ENCODE measurements at places on chromosomes 1 and 21.

DNA sequence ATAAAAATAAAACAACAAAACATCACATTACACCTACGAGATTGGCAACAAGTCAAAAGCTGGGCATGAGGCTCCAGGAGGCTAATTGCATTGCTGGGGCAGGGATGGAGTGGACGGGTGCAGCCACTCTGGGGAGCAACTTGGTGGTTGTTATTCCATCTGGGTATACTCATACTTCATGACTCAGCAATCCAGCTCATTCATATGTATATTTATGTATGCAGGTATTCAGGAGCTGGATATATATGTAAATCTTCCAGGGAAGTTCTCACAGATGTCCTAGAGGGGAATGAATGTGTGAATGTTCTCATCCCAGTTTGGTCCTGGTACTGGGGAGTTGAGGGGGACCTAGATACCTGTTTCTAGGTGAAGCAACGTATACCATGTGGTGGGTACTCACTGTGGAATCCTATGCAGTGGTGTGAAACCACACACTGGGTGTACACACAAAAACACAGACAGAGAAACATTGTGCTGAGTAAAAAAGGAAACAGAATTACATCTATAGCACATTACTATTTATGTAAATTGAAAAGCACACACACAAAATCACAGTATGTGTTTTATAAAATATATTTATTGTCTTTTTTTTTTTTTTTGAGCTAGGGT lies 79.7 kb upstream of the RAB4A start:
- DNase-seq = no peak

GRCh38 chr1:11051781-11052511 lies 4.9 kb upstream of the MASP2 start:
- DNase-seq = no peak

DNA sequence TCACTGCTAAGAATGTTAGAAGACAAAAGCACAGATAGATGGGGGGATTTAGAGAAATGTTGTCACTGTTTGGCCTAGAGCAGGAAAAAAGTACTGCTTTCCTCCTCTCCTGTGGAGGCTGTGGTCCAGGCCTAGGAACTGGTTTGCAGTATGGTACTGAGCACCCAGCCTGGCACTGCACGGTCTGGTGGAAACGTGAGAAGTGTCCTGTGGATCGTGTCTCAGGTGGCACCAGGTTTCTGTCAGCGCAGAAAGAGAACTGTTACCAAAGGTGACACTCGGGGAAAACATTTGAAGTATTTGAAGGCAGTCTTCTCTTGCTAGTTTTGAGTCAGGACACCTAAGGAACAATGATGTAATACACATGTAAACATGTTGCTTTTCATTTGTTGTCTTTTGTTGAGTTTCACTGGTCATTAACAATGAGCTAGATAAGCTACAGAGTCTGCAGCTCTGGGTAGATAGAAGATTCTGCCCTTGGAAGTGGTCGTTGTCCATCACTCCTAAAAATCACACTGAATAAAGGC lies 63.0 kb downstream of the B3GALNT2 start:
- no peak for DNase-seq

DNA sequence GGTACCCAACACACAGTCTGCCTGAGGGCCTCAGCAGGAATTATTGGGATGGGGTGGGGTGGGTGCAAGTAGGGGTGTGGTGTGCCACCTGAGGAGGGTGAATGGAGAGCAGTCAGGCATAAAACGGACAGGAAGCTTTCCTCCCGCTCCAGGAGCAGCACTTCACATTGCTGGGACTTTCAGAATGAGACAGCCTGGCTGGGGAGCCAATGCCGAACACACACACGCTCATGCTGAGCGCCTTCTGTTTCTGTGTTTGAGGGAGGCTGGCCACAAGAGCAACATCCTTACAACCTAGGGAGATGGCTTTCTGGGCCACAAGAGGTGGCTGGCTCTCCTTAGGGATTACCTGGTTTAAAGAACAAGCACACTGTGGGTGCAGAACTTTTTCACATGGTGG lies 98.0 kb downstream of the LAMC2 start:
- DNase-seq = no peak

DNA sequence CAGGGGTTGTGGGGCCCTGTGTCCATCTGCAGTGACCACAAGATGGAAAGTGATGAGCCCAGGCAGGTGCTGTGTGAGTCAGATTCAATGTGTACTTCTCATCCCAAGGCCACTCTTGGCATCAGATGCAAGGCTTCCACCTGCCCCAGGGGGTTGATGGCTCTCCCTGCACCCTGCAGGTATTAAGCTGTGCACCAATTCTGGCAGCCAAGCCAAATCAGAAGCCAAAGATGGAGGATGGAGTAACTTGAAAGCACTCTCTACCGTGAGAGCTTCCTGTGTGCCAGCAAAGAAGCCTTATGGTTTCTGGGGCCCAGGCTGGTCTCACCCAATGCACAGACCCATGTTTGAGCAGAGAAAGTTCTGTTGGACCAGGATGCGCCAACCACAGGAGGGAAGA lies 44.3 kb upstream of the TENT5C start:
- DNase-seq = no peak

- DNase-seq = no peak
These were observed 430 bp downstream of the WASF2 start for GRCh38 chr1:27489501-27489972.

DNA sequence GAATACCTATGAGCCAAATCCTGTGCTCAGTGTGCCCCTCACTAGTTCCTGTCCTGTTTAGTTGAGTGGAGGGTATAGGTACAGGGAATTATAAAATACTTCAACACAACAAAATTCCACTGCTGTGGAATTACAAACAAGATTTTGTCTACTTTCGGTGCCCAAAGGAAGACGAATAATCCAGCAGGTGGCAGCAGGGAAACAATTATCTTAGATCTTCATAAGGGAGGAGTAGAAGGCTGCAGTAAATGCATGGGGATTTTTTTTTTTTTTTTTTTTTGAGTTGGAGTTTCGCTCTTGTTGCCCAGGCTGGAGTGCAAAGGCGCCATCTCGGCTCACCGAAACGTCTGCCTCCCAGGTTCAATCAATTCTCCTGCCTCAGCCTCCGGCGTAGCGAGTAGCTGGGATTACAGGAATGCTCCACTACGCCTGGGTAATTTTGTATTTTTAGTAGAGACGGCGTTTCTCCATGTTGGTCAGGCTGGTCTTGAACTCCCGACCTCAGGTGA lies 2.0 kb upstream of the PIP5K1A start:
- DNase-seq = peak; percentile 8

DNA sequence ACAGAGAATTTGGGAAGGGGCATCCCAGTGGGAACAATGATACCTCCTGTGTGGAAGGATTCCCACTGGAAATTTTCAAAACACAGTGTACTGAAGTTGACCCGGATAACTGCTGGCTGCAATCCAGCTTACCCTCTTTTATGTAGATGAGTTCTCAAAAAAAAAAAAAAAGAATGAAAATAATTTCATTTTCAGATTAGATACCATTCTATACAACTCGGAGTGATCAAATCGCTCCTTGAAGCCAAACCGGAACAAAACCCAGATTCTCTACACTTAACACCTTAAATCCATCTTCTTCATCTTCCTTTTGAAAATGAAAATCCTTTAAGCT lies 69.1 kb downstream of the KAZN start:
- no peak for DNase-seq

GRCh38 chr1:54453509-54453908 lies 47.3 kb upstream of the SSBP3 start:
- DNase-seq = no peak

DNA sequence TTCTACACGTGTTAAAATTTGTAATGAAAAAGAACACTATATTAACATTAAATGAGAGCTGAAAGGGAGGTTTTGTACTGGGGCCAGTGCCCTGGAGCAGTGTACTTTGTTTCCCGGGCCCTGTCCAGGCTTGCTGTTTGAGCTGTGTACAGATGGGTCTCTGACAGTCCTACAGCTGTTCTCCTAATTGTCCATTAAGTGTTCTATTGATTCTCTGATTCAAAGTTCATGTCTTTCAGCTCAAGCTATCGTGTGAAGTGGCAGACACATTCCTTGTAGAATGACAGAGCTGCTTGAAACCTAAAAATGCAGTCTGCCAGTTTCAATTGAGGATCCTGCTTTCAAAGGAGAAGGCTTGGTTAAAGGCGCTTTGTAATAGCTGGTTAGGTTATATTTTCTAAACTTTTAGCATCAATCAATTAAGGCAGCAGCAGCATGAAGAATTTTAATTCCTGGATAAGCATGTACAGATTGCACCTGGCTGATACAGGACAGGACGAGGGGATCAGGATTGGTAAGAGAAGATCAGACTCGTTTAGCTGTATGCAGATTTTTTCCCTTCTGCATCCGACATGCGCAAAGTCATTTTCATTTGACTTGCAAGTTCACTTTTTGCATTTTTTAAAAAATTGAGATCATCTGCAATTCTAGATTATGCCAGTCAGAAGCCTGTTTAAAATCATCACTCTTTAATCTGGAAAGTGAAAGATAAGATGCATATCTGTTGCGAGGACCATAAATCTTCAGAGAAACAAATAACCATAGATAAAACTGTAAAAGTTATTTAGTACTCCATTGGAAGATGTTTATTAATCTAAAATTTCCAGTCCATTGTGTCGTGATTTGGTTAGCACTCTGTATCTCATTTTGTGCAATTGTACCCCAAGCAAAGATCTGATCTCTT lies 98.5 kb downstream of the ATG4C start:
- DNase-seq = no peak

GRCh38 chr1:25795946-25796810 lies 3.8 kb upstream of the SELENON start:
- no peak for DNase-seq

- no peak for DNase-seq
These were observed 42.1 kb downstream of the HOOK1 start for GRCh38 chr1:59856725-59857338.

DNA sequence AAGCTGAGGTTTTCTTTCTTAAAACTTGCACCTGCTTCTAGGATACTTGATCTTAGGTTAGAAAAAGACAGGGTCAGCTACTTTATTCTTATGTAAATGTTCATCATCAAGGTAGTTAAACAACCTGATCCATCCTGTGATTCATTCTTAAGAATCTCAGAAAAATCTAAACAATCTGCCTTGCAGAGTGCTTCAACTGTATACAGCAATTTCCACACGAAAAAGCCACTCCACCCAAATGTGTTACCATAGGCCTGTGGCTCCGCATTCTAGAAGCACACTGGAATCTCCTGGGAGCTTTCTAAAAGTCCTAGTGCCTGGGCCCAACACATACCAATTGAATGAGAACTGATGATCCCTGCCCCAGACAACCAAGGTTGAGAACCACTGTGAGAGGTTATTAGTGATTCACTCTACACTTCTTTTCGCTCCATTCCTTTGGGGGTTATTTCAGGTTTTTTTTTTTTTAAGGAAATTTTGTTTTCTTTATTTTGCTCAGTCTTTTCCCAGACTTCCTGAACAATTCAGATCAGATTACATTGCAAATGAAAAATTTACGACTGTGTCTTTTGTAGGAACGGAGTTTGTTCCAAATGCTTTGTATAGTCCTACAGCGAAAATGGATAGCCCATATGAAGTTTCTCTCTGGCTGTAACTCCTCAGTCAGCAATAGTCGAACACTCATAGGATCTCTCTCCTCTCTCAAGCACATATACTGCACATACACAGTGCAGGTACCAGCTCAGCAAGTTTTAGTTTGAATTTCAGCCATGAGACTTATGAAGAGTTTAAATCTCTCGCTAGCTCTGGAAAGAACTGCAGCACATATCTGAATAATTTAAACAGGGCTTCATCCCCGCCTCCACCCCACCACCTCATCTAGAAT lies 16.1 kb downstream of the SMYD2 start:
- no peak for DNase-seq

DNA sequence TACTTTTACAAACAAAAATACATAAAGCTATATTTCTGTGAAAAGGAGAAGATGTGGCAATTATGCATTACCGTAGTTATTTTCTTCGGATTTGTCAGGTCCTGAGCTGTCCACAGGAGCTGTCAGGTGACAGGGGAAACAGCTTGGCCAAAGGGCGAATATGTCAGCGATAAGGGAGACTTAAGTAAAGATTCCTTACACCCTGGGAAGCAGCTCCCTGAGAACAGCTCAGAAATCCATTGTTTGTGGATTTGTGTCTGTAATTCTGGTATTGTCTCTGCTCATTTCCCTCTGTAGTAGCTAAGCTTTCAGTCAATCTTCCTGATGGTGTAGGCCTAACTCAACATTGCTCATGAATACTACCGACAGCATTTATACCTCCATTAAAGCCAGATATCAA lies 7.1 kb upstream of the CD34 start:
- no peak for DNase-seq

GRCh38 chr1:21251773-21252471 lies 38.3 kb downstream of the ECE1 start:
- DNase-seq = no peak

DNA sequence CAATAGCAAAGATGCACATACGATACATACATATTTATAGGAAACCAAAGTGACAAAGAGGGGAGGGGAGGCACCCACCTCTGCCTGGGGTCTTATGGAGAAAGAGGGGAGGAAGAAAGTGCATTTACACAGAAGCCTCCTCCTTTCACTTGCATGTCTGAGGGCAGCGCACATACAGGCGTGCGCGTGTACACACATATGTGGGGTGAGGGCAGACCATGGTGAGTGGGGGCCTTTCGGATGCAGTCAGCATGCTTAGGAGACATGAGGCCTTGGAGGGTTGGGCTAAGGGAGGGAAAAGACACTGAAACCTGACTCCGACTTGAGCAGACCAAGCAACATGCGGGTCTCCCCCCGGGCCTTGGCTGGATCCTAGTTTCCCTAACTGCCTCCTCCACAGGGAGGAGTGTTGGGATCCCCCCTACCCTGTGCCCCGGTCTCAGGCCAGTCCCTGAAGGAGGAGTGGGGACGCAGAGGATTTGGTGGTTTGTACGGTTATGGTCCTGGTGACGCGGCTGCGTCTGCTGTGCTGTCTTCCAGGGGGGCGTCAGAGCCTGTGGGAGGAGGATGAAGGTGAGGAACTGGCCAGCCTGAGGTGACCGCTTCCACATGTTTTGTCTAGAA lies 15.2 kb downstream of the LRRC71 start:
- DNase-seq = no peak

DNA sequence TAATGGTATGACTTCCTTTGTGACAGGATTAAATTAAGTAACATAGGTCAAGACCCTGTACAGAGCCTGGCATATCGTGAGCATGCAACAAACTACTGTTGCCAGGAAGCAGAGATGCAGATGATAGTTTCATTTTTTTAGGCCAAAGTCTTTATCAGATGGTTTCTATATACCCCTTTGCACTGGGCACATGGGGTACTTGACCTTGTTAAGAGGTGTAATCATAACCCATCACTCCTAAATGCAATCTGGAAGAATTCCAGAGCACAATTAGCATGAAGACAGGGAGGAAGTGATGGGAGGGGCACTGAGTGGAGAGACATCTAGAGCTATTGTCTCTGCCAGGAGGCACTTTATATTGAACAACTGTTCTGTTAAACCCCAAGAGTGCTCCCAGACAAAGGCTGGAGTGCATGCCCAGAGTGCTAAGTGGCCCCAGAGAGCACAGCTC lies 22.1 kb downstream of the ZBTB17 start:
- no peak for DNase-seq

DNA sequence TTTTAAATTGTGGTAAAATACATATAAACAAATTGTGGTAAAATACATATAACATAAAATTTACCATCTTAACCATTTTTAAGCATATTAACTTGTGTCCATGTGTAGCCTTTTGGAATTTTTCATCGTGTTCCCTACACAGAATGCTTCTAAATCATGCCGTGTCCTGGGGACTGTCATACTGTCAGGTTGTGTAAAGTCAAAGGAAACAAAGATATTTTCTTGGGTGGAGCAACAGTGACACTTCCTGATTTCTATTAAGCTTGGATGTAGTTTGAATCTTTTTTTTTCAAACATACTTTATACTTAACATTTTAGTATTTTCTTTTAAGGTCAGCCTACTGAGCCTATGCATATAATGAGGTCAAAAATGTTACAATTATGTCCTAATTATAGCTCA lies 32.3 kb downstream of the DOP1B start:
- no peak for DNase-seq

All from activated T-helper 1 cell treated with Interleukin-2 at 50 U/mL for 16 hours (primary cell).